ENCODE measurements at places on chromosomes 4 and X.

GRCh38 chr4:57496697-57497471, 386.7 kb upstream of the IGFBP7 start:
- DNase-seq: no peak

DNA sequence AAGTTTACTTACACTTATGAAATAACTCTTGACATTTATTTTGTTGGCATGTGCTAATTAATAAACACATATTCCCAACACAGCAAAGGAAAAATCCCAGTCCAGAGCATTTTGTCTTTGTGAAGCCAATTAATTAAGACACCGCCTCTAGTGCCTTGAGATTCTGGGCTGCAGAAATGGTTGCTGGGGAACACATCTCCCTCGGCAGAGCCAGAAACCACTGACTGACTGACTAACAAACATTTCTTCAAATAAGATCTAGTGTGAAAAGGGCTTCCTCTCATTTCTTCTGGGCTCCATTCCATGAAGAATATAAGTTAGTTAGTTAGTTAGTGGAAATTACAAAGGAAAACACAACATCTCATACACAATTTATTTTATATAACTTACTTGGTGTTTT, 28.4 kb upstream of the NAP1L5 start:
- no peak for DNase-seq

DNA sequence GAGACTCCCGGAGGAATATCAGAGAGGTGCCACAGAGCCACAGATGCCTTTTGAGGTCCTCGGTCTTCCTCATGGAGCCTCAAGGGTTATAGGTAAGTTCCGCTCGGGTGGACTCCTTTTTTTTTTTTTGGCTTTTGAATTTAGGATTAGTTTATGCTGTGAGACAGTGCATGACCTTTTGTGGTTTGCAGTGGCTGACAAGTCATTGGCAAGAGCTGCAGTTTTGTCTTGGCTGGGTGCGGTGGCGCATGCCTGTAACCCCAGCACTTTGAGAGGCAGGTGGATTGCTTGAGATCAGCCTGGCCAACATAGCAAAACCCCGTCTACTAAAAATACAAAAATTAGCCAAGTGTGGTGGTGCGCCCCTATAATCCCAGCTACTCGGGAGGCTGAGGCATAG, 4.5 kb upstream of the GRSF1 start:
- DNase-seq: no peak

DNA sequence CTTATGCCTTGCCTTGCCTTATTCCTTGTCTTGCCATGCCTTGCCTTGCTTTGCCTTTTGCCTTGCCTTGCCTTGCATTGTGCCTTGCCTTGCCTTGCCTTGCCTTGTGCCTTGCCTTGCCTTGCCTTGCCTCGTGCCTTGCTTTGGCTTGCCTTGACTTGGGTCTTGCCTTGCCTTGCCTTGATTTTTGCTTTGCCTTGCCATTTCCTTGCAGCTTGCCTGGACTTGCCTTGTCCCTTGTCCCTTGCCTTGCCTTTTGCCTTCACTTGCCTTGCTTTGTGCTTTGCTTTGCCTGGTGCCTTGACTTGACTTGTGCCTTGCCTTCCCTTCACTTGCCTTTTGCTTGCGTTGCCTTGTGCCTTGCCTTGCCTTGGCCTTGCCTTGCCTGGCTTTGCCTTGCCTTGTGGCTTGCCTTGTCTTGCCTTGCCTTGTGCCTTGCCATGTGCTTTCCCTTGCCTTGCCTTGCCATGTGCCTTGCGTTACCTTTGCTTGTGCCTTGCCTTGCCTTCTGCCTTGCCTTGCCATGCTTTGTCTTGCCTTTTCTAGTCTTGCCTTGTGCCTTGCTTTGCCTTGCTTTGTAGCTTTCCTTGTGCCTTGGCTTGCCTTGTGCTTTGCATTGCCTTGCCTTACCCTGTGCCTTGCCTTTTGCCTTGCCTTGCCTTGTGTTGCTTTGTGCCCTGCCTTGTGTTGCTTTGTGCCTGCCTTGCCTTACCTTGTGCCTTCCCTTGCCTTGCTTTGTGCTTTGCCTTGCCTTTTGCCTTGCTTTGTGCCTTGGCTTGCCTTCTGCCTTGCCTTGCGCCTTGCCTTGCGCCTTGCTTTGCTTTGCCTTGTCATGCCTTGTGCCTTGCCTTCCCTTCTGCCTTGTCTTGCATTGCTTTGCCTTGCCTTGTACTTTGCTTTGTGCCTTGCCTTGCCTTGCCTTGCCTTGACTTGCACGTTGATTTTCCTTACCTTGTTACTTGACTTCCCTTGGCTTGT, 92.8 kb downstream of the TAB3 start:
- no peak for DNase-seq

Measured in thoracic aorta (tissue), 2 donors.